ENCODE measurements at places on chromosomes 2 and 18.

- no peaks in the 10 kb centered on the region for H3K27me3 ChIP-seq
- H3K36me3 ChIP-seq, result no peaks in the 10 kb centered on the region
- peaks cover 50% of the 10 kb centered on the region for H3K4me1 ChIP-seq
- H3K4me3 ChIP-seq, result no peak overlapping the region
These were observed 357.7 kb upstream of the HNRNPA3 start for GRCh38 chr2:176854878-176855277.

DNA sequence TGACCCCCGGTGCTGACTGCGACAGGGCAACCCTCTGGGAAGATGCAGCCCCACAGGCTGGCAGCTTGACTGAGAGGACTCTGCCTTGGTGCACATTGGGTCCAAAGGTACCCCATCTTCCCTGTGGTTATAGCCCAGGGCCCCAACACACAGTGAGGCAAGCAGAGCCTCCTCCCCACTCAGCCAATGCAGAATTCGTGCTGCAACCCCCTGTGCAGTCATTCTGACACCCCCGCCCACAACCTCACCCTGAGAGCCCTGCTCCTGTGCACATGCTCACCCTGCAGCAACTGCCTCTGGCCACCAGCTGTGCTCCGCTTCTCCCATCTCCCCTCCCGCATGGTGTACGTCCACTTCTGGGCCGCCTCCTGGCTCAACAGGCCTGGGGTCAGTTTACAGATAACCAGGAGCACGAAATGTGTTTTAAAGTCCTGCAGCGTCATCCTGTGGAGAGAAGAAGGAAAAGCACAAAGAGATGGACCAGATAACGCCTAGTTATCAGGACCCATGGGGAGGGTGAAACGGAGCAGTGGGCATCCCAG is 24.4 kb downstream of the CAPN14 start:
- no peak overlapping the region for H3K4me3 ChIP-seq
- H3K27ac ChIP-seq, result no peak overlapping the region
- H3K36me3 ChIP-seq, result no peaks in the 10 kb centered on the region

- no peaks in the 10 kb centered on the region for H3K27me3 ChIP-seq
- no peak overlapping the region for H3K4me3 ChIP-seq
- no peaks in the 10 kb centered on the region for H3K36me3 ChIP-seq
These were observed 100.8 kb upstream of the KCTD1 start for GRCh38 chr18:26649193-26649543.

- H3K27me3 ChIP-seq, result no peaks in the 10 kb centered on the region
- no peak for DNase-seq
- no peak overlapping the region for H3K4me3 ChIP-seq
- no peaks in the 10 kb centered on the region for H3K36me3 ChIP-seq
- H3K4me1 ChIP-seq, result no peaks in the 10 kb centered on the region
These were observed 129.8 kb downstream of the CTIF start for GRCh38 chr18:48668466-48669179.

GRCh38 chr2:26043862-26044696 is 10.2 kb downstream of the RAB10 start:
- H3K4me3 ChIP-seq, result peak overlapping the region; percentile 5
- peaks cover 66% of the 10 kb centered on the region for H3K4me1 ChIP-seq
- peak; percentile 19 for DNase-seq
- H3K36me3 ChIP-seq, result no peaks in the 10 kb centered on the region
- H3K27ac ChIP-seq, result peak overlapping the region; percentile 11

- no peaks in the 10 kb centered on the region for H3K27me3 ChIP-seq
- no peak for DNase-seq
These were observed 70.2 kb upstream of the DOK6 start for GRCh38 chr18:69330385-69331005.

GRCh38 chr2:128236491-128237035 is 82.1 kb downstream of the HS6ST1 start:
- no peak overlapping the region for H3K27ac ChIP-seq
- H3K4me3 ChIP-seq, result no peak overlapping the region
- no peak for DNase-seq
- no peaks in the 10 kb centered on the region for H3K36me3 ChIP-seq
- H3K4me1 ChIP-seq, result peaks cover 5% of the 10 kb centered on the region

- H3K4me1 ChIP-seq, result no peaks in the 10 kb centered on the region
- no peak for DNase-seq
- no peak overlapping the region for H3K27ac ChIP-seq
- peaks cover 4% of the 10 kb centered on the region for H3K27me3 ChIP-seq
These were observed 112.3 kb downstream of the COLEC12 start for GRCh38 chr18:388200-388599.

- H3K27ac ChIP-seq, result no peak overlapping the region
- no peaks in the 10 kb centered on the region for H3K36me3 ChIP-seq
- DNase-seq, result no peak
- no peak overlapping the region for H3K4me3 ChIP-seq
These were observed 55.3 kb downstream of the DTNB start for GRCh38 chr2:25617948-25618646.

- no peak for DNase-seq
- no peak overlapping the region for H3K4me3 ChIP-seq
- no peak overlapping the region for H3K27ac ChIP-seq
- H3K4me1 ChIP-seq, result no peaks in the 10 kb centered on the region
These were observed 212.8 kb upstream of the LRRTM1 start for GRCh38 chr2:80517316-80517715.

DNA sequence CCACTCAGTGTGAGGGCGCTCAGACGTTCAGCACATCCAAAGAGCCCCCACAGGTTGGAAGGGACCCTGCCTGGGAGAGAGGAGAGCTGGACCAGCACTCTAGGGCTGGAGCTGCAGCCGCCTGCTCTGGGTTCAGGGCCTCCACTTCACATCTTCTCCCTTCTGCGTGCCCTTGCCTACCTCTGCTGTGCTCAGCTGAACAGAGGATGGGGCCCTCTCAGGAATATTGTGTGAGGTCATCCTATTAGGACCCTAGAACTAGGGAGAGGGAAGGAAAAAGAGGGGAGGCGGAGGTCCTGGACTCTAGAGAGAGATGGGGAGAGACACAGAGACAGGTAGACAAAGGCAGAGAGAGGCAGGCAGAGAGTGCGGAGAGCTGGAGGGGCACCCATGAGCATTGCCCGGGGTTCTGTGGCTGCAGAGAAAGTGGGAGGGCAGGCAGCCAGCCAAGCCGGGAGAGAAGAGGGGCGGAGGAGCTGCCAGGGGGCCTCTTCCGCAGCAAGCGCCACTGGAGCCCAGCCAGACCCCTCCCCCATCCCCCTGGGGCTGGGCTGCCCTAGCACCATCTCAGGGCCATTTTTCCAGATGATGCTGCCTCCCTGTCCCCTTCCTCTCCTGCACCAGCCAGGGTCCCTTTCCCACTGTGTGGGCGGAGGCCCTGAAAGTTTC is 8.3 kb upstream of the TNS1 start:
- H3K27ac ChIP-seq, result no peak overlapping the region
- H3K4me3 ChIP-seq, result no peak overlapping the region
- DNase-seq, result no peak
- H3K36me3 ChIP-seq, result no peaks in the 10 kb centered on the region
- peaks cover 11% of the 10 kb centered on the region for H3K4me1 ChIP-seq

- H3K27ac ChIP-seq, result no peak overlapping the region
- no peak overlapping the region for H3K4me3 ChIP-seq
- no peaks in the 10 kb centered on the region for H3K4me1 ChIP-seq
- DNase-seq, result no peak
These were observed 310.4 kb upstream of the SYT4 start for GRCh38 chr18:43587538-43588153.

- no peaks in the 10 kb centered on the region for H3K27me3 ChIP-seq
- H3K27ac ChIP-seq, result no peak overlapping the region
- H3K4me3 ChIP-seq, result no peak overlapping the region
These were observed 31.9 kb downstream of the GLI2 start for GRCh38 chr2:120767486-120768005.

DNA sequence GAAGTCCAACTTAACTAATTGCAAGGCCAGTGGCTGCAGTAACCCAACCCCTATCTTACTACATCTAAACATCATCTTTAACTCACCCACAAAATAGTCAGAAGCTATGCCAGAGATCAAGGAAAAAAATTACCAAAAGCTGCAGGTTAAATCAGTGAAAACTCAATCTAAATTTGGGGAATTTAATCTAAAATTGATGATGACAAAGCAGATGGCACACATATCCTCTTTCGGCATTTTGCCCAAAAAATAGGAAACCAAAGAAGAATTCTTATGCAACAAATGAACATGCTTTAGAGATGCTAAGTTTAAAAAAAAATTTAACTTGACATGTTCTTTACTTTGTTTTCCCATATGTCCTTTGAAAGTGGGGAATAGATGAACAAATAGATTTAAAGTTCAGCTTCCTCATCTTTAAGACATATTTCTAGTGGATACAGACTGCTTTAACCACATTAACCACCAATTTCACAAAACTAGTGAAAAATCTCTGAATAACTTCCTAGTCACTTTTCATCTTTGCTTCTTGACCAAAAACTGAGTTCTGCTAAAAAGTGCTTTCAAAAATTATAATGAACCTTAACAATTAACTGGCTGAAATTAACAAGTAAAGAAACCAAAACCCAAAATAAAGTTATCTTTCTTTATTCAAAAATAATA is 74.3 kb upstream of the CCDC150 start:
- no peaks in the 10 kb centered on the region for H3K36me3 ChIP-seq
- no peak overlapping the region for H3K4me3 ChIP-seq
- DNase-seq, result no peak
- H3K27me3 ChIP-seq, result no peaks in the 10 kb centered on the region
- H3K4me1 ChIP-seq, result no peaks in the 10 kb centered on the region

GRCh38 chr18:31504455-31505147 is 6.6 kb downstream of the DSG2 start:
- H3K4me1 ChIP-seq, result no peaks in the 10 kb centered on the region
- H3K4me3 ChIP-seq, result no peak overlapping the region
- no peak for DNase-seq
- H3K27ac ChIP-seq, result no peak overlapping the region

GRCh38 chr18:61951396-61951795 is 58.6 kb upstream of the RNF152 start:
- no peak overlapping the region for H3K4me3 ChIP-seq
- no peak overlapping the region for H3K27ac ChIP-seq
- H3K4me1 ChIP-seq, result peaks cover 13% of the 10 kb centered on the region
- H3K36me3 ChIP-seq, result no peaks in the 10 kb centered on the region

DNA sequence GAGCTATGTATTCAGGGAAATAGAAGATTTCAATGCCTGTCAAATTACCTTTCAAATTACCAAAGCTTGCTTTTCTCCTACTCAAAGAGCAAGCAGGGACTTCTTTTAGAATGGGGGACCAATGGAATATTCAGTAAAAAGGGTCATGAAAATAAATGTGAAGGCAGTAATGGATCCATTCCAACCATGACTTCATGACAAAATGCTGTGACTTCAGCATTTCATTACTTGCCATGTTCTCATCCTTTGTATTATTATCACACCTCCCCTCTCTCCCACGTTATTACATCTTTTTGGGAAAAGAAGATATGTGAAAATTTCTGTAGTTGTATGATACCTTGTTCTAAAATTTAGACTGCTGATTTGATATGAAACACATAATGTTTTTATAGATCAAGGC is 864.0 kb upstream of the FSHR start:
- DNase-seq, result no peak
- no peak overlapping the region for H3K4me3 ChIP-seq
- H3K36me3 ChIP-seq, result no peaks in the 10 kb centered on the region
- H3K27me3 ChIP-seq, result no peaks in the 10 kb centered on the region
- H3K27ac ChIP-seq, result no peak overlapping the region

GRCh38 chr2:64623242-64623850 is 30.4 kb downstream of the SERTAD2 start:
- no peaks in the 10 kb centered on the region for H3K27me3 ChIP-seq
- no peaks in the 10 kb centered on the region for H3K36me3 ChIP-seq
- no peak overlapping the region for H3K27ac ChIP-seq
- no peak overlapping the region for H3K4me3 ChIP-seq

DNA sequence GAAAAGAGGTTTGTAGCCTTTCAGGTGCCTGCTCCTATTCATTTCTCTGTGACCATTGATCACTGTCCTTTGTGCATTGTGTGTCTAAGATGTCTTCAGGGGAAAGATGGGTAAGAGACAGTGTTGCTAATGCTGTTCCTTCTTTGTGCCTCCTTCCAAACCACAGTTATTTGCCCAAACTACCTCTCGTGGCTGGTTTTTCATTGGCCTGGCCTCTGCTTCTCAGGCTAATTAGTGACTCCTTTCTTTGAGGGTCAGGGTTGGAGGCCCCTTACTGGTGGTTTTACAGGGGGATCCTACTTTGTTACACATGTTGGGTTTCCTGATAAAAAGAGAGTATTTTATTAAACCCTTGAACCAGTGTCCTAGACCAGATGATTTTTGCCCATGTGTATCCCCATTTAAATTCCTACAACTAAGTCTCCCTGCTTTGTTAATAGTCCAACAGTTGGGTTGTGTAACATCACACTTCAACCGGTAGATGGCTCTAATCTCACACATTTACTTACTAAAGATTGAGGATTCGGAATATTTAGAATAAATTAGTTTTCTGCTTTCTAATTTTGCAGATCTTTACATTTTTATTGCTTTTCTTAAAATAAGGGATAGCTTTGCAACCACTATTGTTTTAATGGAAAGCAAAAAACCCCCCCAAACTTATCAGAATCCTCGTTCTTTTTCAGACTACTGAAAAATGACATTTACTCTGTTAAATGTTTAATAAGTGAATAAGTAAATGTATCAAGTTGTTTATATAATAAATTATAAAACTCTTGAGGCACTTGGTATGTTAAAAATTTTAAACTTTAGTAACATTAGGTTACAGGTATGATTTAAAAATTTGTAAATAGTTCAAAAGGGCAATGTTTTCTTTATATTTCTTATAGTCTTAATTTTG is 2.4 kb downstream of the MARS2 start:
- no peak overlapping the region for H3K4me3 ChIP-seq
- peak; percentile 34 for DNase-seq
- H3K4me1 ChIP-seq, result peaks cover 52% of the 10 kb centered on the region
- H3K27ac ChIP-seq, result peak overlapping the region; percentile 6
- no peaks in the 10 kb centered on the region for H3K36me3 ChIP-seq

DNA sequence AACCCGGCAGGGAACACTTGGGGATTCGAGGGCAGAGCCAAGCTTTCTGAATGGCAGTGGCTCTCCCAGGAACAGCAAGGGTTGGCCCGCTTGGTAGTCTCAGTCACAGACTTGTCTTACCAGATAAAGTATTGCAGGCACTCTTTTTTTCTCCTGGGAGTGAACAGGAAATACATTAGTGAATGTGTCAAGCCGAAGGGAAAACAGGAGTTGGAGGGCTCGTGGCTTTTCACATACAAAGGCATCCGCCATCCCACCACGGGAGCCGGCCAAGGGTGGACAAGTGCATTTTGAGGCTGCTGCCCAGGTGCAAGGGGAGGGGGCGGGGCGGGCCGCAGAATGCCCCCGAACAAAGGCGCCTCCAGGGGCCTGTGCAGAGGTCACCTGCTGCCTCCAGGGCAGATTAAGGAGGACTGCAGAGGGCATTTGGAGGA is 163.3 kb upstream of the SIX3 start:
- no peak overlapping the region for H3K27ac ChIP-seq
- DNase-seq, result no peak
- no peaks in the 10 kb centered on the region for H3K4me1 ChIP-seq
- H3K36me3 ChIP-seq, result no peaks in the 10 kb centered on the region
- no peak overlapping the region for H3K4me3 ChIP-seq
- no peaks in the 10 kb centered on the region for H3K27me3 ChIP-seq

- no peak for DNase-seq
- peaks cover 14% of the 10 kb centered on the region for H3K4me1 ChIP-seq
- H3K27me3 ChIP-seq, result no peaks in the 10 kb centered on the region
- no peak overlapping the region for H3K4me3 ChIP-seq
- H3K27ac ChIP-seq, result no peak overlapping the region
These were observed 40.1 kb downstream of the KCNF1 start for GRCh38 chr2:10951558-10952414.
